Activated CD4-positive, CD25-positive, alpha-beta regulatory T cell treated with anti-CD3 and anti-CD28 coated beads, Interleukin-2, amount 50 U/mL, for 16 hours (primary cell): ENCODE measurements at places on chromosomes 3 and 15.

DNA sequence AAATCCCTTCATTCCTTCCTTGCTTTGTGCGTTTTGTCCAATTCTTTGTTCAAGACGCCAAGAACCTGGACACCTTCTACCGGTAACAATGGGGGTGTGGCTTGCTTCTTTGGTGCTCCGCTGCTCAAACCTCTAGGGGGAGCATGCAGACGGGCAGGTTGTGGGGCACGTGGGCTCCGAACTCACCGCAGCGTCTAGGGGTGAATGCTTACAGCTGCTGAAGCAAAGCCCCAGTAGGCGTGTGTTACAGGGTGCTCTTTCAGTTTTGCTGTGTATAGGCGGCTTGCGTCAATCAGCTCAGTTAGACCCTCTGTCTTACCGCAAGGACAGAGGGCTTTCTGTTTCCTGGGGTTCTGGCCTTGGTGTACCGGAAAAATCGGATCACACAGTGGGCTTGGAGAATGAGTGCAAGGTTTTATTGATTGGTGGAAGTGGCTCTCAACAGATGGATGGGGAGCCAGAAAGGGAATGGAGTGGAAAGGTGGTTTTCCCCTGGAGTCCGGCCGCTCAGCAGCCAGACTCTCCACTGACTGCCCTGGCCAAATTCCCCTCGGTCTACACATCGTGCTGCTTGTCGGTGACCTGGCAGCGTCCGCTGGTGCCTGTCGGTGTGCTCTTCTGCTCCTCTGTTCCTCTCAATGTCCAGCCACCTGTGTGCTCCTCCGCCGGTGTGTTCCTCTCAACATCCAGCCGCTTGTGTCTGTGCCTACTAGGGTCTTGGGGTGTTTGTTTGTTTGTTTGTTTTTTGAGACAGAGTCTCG is 1.2 kb upstream of the LRRC34 start:
- DNase-seq, result peak; percentile 53

DNA sequence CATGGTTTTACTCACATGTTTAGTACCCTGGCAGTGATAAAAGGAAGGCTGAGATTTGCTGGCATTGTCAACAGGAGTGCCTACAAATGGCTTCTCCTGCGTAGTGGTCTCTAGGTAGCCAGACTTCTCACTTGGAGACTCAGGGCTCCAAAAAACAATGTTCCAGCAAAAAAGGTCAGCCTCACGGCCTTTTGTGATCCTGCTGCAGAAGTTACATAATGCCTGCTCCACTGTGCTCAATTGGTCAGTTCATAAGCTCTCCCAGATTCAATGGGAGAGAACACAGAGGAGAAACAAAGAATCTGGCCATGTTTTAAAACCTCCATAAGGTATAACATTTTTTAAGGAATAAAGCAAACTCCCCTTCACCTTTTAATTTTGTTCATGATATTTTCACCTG is 76.1 kb upstream of the CMSS1 start:
- DNase-seq, result no peak

DNA sequence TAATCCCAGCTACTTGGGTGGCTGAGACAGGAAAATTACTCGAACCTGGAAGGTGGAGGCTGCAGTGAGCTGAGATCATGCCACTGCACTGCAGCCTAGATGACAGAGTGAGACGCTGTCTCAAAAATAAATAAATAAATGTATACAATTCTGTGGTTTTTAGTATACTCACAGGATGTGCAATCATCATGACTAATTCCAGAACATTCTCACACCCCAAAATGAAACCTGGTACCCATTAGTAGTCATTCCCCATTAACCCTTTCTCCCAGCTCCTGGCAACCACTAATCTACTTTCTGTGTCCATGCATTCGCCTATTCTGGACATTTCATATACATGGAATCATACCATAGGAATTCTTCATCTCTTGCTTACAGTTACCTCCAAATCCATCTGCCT is 44.5 kb downstream of the LRRFIP2 start:
- DNase-seq, result no peak

GRCh38 chr15:83379579-83379959 is 67.6 kb upstream of the SH3GL3 start:
- no peak for DNase-seq

DNA sequence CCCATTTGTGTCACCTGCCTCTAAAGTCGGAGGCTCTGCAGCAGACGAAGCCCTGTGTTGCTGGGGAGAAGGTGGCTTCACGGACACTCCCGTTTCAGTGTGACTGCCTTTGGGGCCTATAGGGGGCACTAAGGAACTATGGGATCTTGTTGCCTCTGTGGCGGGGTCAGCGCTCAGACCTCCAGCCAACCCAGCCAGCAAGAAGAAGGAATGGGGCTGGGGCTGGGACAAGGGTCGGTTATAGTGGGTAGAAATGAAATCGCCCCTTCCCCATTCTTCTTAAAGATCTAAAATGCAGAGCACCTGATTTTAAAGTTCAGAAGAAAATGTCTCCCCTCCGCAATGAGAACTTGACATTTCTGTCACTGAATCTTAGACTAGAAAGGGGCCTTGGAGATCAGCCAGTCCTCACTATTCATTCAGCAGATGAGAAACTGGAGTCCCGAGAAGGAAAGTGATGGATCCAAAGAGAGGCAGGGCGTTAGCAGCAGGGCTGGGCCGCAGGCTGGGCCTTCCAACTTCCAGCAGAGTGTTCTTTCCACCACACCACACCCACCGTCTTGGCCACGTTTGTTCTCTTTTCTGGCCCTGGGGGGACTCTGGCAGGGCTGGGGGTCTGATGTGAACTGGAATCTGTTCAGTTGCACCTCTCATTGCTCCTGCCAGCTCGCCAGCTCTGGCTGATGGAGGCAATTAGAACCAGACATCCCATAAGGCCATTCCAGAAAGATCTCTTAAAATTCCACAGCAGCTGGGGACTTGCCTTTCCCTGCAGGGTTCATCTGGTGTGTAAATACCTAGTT is 195.4 kb downstream of the OPA1 start:
- DNase-seq, result no peak

- no peak for DNase-seq
Observed at GRCh38 chr3:23459889-23460546, 256.9 kb downstream of the UBE2E2 start.
